ENCODE measurements at places on chromosomes 16 and 17. TPM values are rescaled to one million over a fixed set of nuclear protein-coding genes. Genes with fewer than 3 reads are reported as not detected.

PMFBP1 gene
- total RNA-seq: 0.43 TPM

CCL16 gene
- total RNA-seq: not detected

- peaks cover 2% of the 10 kb centered on the region for H3K4me1 ChIP-seq
- H3K27ac ChIP-seq: no peak overlapping the region
- peaks cover 81% of the 10 kb centered on the region for H3K36me3 ChIP-seq
- H3K4me3 ChIP-seq: no peak overlapping the region
- H3K27me3 ChIP-seq: no peaks in the 10 kb centered on the region
- DNase-seq: no peak
Measured at GRCh38 chr16:85663891-85664321, 24.8 kb downstream of the GINS2 start.

DNA sequence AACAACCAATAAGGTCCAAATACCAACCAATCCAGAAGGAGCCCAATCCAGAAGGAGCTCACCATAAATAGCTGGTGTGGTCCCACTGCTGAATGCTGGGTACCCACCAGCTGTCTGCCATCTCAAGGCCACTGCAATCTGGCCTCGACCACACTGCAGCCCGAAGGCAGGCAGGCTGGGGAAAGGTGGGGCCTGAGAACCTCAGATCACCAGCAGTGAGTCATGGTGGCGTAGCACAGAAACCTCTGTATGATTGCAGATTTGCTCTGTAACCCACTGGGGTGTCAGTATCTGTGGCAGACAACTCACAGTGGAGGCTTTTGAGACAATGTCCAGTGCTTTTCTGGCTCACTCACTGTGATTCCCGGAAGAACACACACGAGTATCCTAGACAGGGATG is 14.7 kb upstream of the CMTR2 start:
- H3K36me3 ChIP-seq: no peaks in the 10 kb centered on the region
- H3K4me3 ChIP-seq: no peak overlapping the region
- H3K4me1 ChIP-seq: no peaks in the 10 kb centered on the region
- H3K27ac ChIP-seq: no peak overlapping the region

TCAP gene
- 2.3 TPM for total RNA-seq

DNA sequence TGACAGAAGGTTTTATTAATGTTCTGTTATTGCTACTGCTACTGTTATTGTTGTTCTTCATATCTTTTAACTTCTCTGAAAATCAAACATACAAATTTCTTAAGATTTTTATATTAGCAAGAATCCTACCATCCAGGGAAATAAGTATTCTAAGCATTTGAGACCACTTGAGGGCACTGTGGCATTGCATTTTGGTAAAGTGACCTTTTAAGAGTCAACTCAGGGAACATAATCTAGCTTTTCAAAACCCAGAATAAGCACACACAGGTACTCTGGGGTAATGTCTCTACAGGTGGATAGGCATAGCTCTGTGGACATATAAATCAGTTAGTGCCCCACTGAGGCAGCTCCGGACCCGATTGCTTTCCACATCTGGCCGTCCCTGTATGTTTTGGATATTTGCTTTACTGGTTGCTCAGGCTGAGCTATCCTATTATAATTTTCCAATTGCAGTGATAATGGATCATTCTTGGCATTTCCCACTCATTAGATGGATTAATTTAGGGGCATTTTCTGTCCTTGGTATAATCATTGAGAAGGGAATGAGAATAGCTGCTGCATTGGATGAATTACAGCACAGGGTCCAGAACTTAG is 1425.1 kb upstream of the CDH8 start:
- no peak for DNase-seq
- H3K27me3 ChIP-seq: no peaks in the 10 kb centered on the region
- no peak overlapping the region for H3K27ac ChIP-seq
- H3K36me3 ChIP-seq: no peaks in the 10 kb centered on the region
- no peak overlapping the region for H3K4me3 ChIP-seq
- no peaks in the 10 kb centered on the region for H3K4me1 ChIP-seq

GRCh38 chr16:89917773-89918452 is 749 bp upstream of the MC1R start:
- H3K36me3 ChIP-seq: no peaks in the 10 kb centered on the region
- peak overlapping the region; percentile 26 for H3K4me3 ChIP-seq
- H3K27ac ChIP-seq: peak overlapping the region; percentile 31
- H3K4me1 ChIP-seq: peaks cover 34% of the 10 kb centered on the region

PAGR1 gene
- total RNA-seq: 22.7 TPM

TBC1D3I gene
- not detected for total RNA-seq

AIPL1 gene
- not detected for total RNA-seq

GRCh38 chr17:54085934-54086333 is 263.2 kb downstream of the KIF2B start:
- no peaks in the 10 kb centered on the region for H3K4me1 ChIP-seq
- no peak overlapping the region for H3K4me3 ChIP-seq
- H3K27ac ChIP-seq: no peak overlapping the region
- no peaks in the 10 kb centered on the region for H3K36me3 ChIP-seq

DHX58 gene
- total RNA-seq: 32.9 TPM
